ENCODE measurements at places on chromosomes 2 and 18.

DNA sequence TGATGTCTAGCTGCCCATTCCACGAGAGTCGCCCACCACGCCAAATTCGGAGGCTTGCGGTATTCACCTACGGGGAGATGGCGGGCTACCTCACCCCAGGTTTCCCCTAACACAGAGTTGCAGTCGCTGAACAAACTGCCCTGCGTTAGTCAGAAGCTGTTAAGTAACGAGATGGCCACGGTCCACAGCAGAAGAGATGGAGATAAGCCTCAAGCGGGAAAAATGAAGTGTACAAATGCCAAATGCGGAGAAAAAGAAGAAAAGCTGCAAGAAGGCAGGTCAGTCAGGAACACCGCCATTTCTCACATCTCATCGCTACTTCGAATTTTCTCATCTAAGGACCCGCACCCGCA lies 425 bp downstream of the ASB3 start:
- DNase-seq = peak; percentile 56

GRCh38 chr2:12602661-12603060 lies 114.1 kb upstream of the TRIB2 start:
- no peak for DNase-seq

DNA sequence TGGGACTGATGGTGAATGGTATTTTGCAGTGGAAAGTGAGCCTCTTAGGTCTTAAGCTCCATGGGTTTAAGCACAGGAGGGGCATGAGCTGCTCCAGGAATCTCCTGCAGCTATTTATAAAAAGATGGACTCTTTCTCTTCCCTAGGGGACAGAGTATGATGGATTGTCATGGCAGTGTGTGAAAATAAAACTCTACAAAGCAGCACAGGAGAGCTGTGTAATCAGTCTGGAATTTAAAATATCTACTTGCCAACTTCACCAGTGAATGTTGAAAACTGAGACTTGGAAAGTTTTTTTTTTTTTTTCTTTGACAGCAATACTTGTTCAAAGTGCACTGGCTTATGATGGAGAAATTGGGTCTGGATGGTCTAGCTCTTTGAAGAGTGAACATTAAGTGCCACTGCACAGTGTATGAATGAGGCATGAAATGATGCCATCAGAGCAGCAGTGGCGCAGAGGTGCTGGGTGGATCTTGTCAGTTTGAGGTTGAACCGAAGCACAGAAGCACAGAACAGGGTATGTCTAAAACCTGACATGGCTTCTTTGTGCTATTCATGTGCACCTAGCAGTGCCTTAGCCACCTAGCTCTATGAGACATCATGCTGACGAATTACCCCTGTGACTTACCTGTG lies 245.4 kb downstream of the PTPRM start:
- no peak for DNase-seq

- DNase-seq = no peak
Measured at GRCh38 chr2:16632598-16632997, 33.0 kb downstream of the CYRIA start.

- no peak for DNase-seq
Measured at GRCh38 chr18:51162617-51163016, 34.9 kb downstream of the MEX3C start.

- peak; percentile 59 for DNase-seq
Measured at GRCh38 chr18:9616049-9616448, 1.7 kb upstream of the PPP4R1 start.

- peak; percentile 30 for DNase-seq
Measured at GRCh38 chr2:36912695-36913094, 53.6 kb downstream of the STRN start.

DNA sequence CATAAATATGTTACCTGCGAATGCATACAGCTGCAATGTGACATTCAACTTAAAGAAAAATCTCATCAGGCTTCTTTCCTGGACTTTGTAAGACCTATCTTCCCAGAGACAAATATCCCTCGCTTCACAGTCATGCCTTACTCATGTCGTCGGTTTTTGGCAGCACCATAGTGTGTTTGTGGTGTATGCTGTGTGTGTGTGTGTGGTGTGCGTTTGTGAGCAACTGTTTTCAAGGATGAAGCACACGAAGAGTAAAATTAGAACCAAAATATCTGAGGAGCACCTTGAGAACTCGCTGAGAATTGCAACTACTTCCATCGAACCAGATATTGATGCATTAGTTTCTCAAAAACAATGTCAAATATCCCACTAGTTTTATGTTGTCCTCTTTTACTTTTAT lies 56.9 kb downstream of the ASB1 start:
- no peak for DNase-seq

DNA sequence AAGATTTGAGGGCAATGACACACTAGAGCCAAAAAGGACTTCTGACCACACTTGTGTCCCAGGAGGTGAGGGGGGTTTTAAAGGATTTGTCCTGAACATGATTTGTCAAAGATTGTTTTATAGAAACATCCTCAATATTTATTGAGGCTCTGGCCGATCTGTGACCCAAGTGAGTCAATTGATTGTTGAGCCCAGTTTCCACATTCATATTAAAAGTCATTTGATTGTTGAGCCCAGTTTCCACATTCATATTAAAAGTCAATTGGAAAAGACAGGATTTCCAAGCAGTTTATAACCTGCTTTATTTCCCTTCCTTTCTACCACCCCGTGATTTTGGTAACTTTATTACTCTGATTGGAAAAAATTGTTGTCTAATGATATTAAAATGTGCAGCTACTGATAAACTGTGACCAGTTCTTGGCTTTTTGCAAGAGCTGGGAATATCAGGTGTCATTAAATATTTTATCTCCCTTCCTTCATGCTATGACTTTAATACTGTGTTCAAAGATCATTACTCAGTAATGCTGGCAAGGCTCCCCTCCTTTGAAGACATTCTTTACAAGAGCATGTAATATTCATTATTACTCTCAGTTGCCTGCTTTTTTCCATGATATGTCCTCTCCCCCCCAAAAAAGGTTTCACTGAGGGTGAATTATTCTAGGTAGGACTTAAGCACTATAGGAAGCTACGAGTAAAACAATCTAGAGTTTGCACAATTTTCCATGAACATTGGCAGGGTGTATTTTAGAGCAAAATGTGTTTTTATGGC lies 75.3 kb downstream of the HRH4 start:
- DNase-seq = no peak

DNA sequence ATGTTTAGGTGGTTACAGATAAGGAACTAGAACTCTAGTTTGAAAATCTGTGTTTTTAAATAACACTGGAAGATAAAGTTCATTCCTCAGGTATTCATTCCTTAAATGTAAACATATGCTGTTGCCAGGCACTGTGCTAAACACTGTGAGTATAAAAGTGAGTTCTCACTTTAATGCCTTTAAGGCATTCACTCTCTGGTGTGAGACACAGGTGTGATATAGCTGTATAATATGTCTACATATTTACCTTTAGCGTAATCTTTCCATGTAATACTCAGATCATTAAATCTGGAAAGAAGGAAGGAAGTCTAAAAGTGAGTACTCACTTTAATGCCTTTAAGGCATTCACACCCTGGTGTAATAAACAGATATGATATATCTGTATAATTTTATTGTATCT lies 472.6 kb downstream of the PARD3B start:
- DNase-seq = no peak

GRCh38 chr2:235383272-235383843 lies 110.5 kb upstream of the AGAP1 start:
- no peak for DNase-seq

DNA sequence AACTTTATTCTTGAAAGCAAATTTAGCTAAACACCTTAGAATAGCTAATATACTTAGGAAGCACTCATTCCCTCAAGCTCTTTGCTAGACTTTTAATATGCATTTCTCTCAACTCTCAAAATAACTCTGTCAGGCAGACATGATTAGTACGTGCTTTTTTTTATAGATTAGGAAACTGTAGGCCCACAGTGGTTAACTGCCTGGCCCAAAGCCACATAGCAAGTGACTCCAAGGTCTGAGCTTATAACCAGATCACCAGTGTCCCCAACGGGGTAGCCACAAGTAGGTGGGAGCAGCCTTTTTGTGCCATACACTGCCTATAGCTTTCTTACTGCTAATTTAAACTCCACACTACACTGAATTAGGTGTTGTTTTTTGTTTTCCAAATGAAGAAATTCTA lies 576.8 kb downstream of the METTL4 start:
- no peak for DNase-seq

- DNase-seq = no peak
Measured at GRCh38 chr2:165402162-165402561, 67.3 kb upstream of the CSRNP3 start.

DNA sequence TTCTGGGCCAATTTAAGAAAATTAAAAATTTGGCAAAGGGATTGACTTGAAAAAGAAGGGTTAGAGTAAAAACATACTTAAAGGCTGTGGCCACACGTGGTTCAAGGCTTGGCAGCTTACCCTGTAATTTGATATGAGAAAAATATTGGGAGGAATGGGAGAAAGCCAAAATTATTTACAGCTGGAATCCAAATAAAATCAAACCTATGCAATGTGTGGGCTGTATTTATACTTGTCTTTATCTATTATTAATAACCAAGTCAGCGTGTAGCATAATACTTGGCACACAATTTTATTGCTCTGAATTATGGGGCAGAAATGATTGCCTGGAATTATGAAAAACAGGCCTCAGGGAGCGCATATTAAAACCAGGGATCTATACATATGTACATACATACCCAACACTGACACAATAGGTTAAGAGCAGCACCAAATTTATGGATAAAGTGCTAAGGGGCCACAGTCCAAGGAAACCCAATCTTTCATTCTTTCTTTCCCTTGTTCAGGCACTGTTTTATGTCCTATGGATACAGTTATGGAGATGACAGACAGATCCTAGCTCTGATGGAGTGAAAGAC lies 35.6 kb downstream of the FAM124B start:
- DNase-seq = no peak

DNA sequence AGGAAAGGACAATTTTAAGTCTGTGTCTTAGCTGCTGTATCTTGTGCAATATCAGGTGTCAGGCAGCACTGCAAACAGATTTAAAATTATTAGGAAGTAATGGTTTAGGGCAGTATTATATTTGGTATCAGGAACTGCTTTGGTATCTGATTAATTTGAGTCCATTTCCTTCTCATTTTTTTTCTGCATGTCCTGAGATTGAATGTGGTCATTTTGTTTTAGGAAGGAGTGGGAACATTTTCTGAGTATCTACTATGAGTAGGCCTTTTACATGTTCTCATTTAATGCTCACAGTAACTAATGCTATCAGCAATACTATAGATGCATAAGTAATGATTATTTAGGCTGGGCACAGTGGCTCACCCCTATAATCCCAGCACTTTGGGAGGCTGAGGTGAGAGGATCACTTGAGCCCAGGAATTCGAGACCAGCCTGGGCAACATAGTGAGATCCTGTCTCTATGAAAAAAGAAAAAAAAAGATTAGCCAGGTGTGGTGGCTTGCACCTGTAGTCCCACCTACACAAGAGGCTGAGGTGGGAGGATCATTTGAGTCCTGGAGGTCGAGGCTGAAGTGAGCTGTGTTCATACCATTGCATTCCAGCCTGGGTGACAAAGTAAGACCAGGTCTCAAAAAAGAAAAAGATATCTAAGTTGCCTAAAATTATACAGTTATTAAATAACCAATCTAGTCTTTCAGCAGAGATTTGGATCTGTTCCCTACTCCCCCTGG lies 4.7 kb downstream of the FMNL2 start:
- DNase-seq = no peak

- no peak for DNase-seq
Measured at GRCh38 chr18:56889621-56890020, 238.5 kb downstream of the WDR7 start.

- peak; percentile 90 for DNase-seq
Measured at GRCh38 chr18:58241877-58242276, 197.9 kb downstream of the NEDD4L start.

DNA sequence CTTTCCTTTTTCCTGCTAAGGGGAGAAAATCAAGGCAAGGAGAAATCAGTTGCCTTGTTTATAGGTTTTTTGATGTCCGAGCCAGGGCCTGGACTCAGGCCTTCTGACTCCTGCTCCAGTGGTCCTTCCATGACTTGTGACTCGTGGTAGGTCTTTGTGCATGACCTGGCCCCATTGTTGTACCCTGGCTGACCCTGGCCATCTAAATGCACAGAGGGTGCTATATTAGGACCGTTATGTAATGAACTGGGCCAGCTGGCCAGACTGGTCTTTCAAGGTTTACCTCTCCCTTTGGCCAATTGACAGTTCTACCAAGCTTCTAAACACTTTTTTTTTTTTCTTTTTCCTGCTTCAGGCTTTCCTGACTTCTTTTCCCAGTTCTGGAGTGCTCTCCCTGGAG lies 81.1 kb downstream of the SETBP1 start:
- DNase-seq = no peak

GRCh38 chr2:88095022-88095421 lies 27.4 kb downstream of the SMYD1 start:
- no peak for DNase-seq

DNA sequence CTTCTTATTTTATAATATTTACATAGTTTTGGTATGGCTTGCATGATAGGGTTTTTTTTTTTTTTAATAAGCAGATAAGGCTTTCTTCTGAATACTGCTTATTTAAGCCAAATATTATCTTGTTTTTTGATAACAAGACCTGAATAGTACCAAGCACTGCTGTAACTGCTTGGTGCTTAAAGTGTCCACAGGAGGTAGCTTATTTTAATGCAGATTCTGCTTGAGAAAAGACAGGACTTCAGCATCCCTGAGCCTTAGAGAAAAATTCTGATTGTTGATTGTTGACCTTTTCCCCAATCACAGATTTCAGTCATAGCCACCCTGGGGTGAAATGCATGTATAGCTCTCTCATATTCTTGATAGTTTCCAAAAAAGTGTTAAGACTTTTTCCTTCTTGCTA lies 336.4 kb downstream of the CTNNA2 start:
- no peak for DNase-seq

DNA sequence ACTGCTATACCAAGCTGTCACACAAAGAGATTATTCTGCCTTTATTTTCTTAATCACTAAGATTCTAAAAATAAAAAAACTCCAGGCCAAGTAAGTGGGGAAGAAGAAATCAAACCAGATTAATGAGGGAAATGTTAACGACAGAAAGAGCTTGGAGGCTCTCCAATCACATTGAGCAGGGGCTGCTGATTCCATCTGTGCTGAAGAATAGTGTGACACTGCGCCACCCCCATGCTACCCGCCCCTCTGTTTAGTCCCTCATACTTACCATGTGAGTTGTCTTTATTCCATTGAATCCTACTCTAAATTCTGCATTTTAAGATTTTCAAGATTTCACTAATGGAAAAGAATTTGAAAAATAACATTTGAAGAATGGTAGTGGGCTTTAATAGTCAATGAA lies 998.0 kb upstream of the CDH2 start:
- no peak for DNase-seq

- DNase-seq = no peak
Measured at GRCh38 chr2:72204156-72204785, 56.6 kb upstream of the CYP26B1 start.

- peak; percentile 15 for DNase-seq
Measured at GRCh38 chr2:67574230-67574629, 177.1 kb downstream of the ETAA1 start.

DNA sequence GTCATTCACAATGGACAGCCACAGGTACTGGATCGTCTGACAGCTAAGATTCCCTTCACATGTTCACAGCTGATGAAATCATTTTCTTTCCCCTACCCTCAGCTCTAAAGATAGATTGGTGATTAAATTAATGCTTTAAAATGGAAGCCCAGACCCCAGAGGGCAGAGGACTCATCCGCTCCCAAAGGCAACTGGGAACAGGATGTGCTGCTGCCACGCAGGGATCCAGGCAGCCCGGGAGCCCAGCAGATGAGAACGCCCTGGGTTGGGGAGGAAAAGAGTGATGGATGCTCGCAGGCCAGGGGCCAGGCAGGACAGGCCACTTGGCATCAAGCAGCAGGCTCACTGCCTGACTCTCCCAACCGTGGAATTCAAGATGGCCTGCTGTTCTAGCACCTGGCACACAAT lies 41.3 kb downstream of the HDHD2 start:
- no peak for DNase-seq
